ENCODE measurements at places on chromosomes 13 and 19. TPM values are rescaled to one million over a fixed set of nuclear protein-coding genes. Genes with fewer than 3 reads are reported as not detected.

Gene PSG11
- total RNA-seq = not detected

Gene LRG1
- total RNA-seq = 0.38 TPM

Gene SERP2
- 3.1 TPM for total RNA-seq

Gene HIPK4
- not detected for total RNA-seq

Gene ZNF813
- 8.3 TPM for total RNA-seq

Gene CGB8
- not detected for total RNA-seq

Gene HRC
- not detected for total RNA-seq

Gene ZNF850
- 10.6 TPM for total RNA-seq

Gene CEACAM1
- 3.3 TPM for total RNA-seq

Gene ZNF415
- 1.8 TPM for total RNA-seq

Gene PABPC3
- total RNA-seq = 1.3 TPM

Gene CNFN
- total RNA-seq = not detected

GRCh38 chr19:1354970-1355567 lies 28.6 kb upstream of the NDUFS7 start:
- no peaks in the 10 kb centered on the region for H3K27me3 ChIP-seq
- no peak for DNase-seq
- H3K27ac ChIP-seq = peak overlapping the region; percentile 39
- H3K4me3 ChIP-seq = peak overlapping the region; percentile 93
- H3K4me1 ChIP-seq = peaks cover 11% of the 10 kb centered on the region

- H3K4me3 ChIP-seq = no peak overlapping the region
- peaks cover 19% of the 10 kb centered on the region for H3K27me3 ChIP-seq
- H3K4me1 ChIP-seq = no peaks in the 10 kb centered on the region
- H3K36me3 ChIP-seq = no peaks in the 10 kb centered on the region
- DNase-seq = no peak
Measured at GRCh38 chr19:35419046-35419445, 29.0 kb upstream of the FFAR2 start.

DNA sequence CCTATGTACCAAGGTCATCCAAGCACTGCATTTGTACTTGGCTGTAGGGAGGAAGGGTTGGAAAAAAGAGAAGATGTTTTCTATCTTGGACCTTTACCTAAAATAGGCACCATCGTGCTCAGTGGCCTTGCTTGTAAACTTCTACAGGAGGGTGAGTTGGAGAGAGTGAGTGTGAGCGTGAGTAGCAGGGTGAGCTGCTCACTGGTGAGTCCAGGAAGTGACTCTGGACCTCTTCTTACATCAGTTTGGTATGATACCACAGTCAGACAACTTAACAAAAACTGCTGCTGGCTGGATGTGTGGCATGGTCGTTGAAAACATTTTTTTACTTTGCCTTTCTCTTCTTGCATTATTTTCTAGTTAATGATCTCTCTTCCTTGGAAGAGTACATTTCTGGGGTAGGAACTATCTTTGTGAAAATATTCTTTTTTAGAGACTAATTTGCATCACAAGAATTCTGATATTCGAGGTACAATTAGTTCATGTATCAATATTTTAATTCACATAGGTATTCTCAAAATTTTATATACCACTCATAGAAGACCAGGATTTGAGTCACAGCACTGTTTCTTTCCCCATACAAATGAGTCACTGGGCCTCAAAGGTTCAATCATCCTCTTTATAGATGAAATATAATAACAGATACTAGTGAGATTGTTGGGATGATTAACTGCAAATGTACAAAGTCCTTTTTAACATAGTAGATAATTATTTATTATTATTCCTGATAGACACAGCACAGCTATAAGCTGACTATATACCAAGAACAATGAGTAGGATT lies 651 bp downstream of the SERPINE3 start:
- H3K27ac ChIP-seq = no peak overlapping the region
- DNase-seq = no peak
- no peaks in the 10 kb centered on the region for H3K27me3 ChIP-seq
- no peaks in the 10 kb centered on the region for H3K4me1 ChIP-seq
- H3K36me3 ChIP-seq = no peaks in the 10 kb centered on the region
- no peak overlapping the region for H3K4me3 ChIP-seq

GRCh38 chr19:28546148-28546685 lies 666.7 kb downstream of the UQCRFS1 start:
- no peaks in the 10 kb centered on the region for H3K4me1 ChIP-seq
- no peaks in the 10 kb centered on the region for H3K36me3 ChIP-seq

DNA sequence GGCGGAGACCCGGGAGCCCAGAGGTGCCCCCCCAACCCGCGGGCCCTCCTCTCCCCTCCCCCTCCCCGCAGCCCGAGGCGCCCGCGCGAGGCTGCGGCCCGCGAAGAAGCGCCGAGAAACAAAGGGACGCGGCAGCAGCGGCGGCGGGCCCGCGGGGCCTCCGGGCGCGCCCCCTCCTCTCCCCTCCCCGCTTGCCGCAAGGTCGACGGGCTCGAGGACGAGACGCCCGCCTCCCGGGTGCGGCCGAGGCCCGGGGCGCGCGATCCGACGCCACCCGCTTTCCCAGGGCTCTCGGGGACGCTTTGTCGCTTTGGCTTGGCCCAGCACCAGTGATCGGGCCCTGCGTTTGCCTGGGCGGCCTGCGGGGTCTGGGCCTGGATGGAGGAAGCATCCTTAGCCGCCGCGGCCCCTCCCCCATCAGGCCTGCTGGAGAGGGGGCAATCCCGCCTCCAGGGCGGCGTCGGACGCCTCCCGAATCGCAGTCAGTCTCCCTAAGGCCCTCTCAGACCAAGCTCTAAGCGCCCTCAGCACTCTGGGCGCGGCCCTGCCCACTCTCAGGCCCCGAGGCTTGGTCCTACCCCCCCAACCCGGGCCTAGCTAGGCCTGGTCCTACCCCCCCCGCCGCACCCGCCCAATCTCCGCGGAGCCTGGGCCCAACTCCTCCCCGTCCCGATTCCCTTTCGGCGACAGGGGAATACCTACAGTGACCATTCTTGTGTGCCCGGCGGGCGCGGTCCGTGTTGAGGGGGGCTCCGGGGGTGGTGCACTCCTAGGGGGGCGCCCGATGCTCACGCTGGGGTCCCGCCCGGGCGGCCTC lies 740 bp downstream of the ELAVL3 start:
- H3K4me1 ChIP-seq = peaks cover 18% of the 10 kb centered on the region
- no peak overlapping the region for H3K27ac ChIP-seq
- H3K36me3 ChIP-seq = peaks cover 11% of the 10 kb centered on the region
- no peak overlapping the region for H3K4me3 ChIP-seq
- DNase-seq = no peak

- H3K27me3 ChIP-seq = no peaks in the 10 kb centered on the region
- H3K4me1 ChIP-seq = peaks cover 3% of the 10 kb centered on the region
- DNase-seq = no peak
- H3K4me3 ChIP-seq = no peak overlapping the region
- H3K36me3 ChIP-seq = no peaks in the 10 kb centered on the region
Measured at GRCh38 chr13:84032116-84032515, 149.8 kb upstream of the SLITRK1 start.

DNA sequence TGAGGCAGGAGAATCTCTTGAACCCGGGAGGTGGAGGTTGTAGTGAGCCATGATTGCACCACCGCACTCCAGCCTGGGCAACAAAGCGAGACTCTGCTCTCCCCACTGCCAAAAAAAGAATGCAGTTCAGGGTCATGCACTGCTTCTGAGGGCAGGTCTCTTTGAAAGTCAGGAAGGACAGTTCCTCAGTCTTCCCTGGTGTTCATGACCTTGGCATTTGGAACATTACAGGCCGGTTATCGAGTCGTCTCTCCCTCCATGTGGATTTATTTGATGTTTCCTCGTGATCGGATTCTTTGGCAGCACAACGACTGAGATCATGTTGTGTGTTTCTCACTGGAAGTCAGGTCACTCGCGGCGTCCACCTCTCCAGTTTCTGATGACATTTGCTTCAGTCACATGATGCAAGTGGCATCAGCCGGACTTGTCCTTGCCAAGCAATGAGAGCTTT lies 17.2 kb downstream of the FGF21 start:
- H3K27ac ChIP-seq = no peak overlapping the region
- no peak for DNase-seq
- H3K27me3 ChIP-seq = peaks cover 7% of the 10 kb centered on the region
- H3K4me3 ChIP-seq = no peak overlapping the region
- no peaks in the 10 kb centered on the region for H3K4me1 ChIP-seq
- no peaks in the 10 kb centered on the region for H3K36me3 ChIP-seq

- peaks cover 4% of the 10 kb centered on the region for H3K27me3 ChIP-seq
- H3K36me3 ChIP-seq = no peaks in the 10 kb centered on the region
- H3K4me3 ChIP-seq = no peak overlapping the region
- DNase-seq = no peak
Measured at GRCh38 chr13:51278426-51279130, 56.4 kb downstream of the FAM124A start.

- no peak overlapping the region for H3K4me3 ChIP-seq
- no peaks in the 10 kb centered on the region for H3K36me3 ChIP-seq
- no peak for DNase-seq
- peaks cover 6% of the 10 kb centered on the region for H3K4me1 ChIP-seq
- H3K27me3 ChIP-seq = no peaks in the 10 kb centered on the region
- no peak overlapping the region for H3K27ac ChIP-seq
Measured at GRCh38 chr19:2962018-2962670, 15.2 kb upstream of the TLE6 start.

DNA sequence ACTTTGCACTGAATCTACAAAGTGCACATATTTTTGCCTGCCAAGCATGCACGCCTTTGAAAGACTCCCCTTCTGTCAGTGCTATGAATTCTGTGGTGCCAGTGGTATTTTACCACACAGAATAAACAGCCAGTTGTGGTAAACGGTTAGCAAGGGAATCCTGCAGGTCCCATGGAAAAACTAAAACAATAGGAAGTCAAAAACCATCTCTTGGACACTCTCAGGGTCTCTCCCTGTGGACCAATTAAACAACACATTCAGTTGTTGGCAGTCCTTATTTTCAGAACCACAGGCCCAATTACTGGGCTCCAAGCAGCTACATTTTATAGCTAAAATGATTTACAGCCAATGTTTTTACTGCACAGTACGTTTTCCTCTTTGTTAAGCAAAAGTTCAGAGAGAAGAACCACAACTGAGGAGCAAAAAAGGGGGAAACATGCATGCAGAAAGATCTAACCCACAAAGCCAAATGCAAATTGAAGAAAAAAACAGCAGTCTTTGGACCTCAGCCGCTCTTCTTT lies 116.9 kb downstream of the KCTD12 start:
- H3K27ac ChIP-seq = no peak overlapping the region
- H3K27me3 ChIP-seq = no peaks in the 10 kb centered on the region
- peaks cover 23% of the 10 kb centered on the region for H3K4me1 ChIP-seq
- no peak for DNase-seq
- H3K36me3 ChIP-seq = no peaks in the 10 kb centered on the region

DNA sequence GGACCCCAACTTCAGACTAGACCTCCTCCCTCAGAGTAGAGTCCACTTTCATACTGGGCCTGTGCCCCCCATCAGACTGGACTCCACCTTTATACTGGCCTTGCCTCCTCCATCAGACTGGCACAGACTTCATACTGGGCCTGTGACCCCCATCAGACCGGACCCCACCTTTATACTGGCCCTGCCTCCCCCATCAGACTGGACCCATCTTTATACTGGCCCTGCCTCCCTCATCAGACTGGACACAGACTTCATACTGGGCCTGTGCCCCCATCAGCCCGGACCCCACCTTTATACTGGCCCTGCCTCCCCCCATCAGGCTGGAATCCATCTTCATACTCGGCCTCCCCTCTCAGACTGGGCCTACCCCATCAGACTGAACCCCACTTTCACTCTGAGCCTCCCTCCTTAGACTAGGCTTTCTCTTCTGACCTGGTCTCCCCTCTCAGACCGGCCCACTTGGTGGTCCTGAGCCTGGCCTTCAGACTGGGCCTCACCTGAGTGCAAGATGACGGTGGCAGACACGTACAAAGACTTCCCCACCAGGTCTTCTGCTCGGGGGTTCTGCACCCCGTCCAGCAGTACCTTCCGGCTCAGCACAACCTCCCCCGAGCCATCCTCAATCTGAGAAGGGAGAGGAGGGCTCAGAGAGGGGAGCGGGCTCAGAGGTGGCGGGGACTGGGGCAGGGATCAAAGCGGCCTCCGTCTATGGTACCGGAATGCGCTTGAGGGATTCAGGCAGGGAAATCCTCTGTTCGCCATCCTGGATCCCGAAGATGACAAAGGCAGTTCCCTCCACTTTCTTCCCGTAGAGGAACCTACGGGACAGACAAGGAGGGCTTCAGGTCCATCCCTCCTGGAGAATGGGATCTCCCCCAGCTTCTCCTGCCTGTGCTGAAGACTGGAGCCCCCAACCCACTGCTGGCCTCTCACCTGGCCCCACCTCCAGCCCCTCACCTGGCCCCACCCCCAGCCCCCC lies 7.5 kb downstream of the C3 start:
- H3K27me3 ChIP-seq = peaks cover 38% of the 10 kb centered on the region
- no peak for DNase-seq
- H3K4me3 ChIP-seq = no peak overlapping the region
- no peaks in the 10 kb centered on the region for H3K36me3 ChIP-seq

DNA sequence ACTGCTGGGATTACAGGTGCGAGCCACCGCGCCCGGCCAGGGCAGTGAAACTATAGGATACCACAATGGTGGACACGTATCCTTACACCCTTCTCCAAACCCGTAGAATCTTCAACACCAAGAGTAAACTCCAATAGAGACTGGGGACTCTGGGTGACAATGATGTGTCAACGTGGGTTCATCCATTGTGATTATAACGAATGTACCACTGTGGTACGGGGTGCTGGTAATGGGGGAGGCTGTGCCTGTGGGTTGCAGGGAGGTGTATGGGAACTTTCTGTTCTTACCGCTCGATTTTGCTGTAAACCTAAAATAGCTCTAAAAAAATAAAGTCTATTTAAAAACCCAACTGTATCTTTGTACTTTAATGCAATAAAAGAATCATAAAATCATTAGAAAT lies 11.6 kb downstream of the GNG7 start:
- no peak overlapping the region for H3K4me3 ChIP-seq
- H3K27ac ChIP-seq = no peak overlapping the region
- no peak for DNase-seq
- H3K4me1 ChIP-seq = no peaks in the 10 kb centered on the region
- no peaks in the 10 kb centered on the region for H3K36me3 ChIP-seq

GRCh38 chr13:73754727-73755292 lies 379.4 kb downstream of the KLF12 start:
- H3K4me3 ChIP-seq = no peak overlapping the region
- H3K27me3 ChIP-seq = no peaks in the 10 kb centered on the region
- H3K4me1 ChIP-seq = peaks cover 36% of the 10 kb centered on the region
- DNase-seq = no peak
- H3K27ac ChIP-seq = no peak overlapping the region

GRCh38 chr13:37601648-37602440 lies 3.3 kb upstream of the POSTN start:
- no peak overlapping the region for H3K27ac ChIP-seq
- no peak overlapping the region for H3K4me3 ChIP-seq
- H3K36me3 ChIP-seq = no peaks in the 10 kb centered on the region
- no peaks in the 10 kb centered on the region for H3K4me1 ChIP-seq
- no peaks in the 10 kb centered on the region for H3K27me3 ChIP-seq

All from activated naive CD8-positive, alpha-beta T cell treated with anti-CD3 and anti-CD28 coated beads for 36 hours (primary cell).